ENCODE measurements at places on chromosomes 5 and 9.

- no peak for DNase-seq
Measured at GRCh38 chr9:109437286-109437685, 60.8 kb downstream of the PTPN3 start.

DNA sequence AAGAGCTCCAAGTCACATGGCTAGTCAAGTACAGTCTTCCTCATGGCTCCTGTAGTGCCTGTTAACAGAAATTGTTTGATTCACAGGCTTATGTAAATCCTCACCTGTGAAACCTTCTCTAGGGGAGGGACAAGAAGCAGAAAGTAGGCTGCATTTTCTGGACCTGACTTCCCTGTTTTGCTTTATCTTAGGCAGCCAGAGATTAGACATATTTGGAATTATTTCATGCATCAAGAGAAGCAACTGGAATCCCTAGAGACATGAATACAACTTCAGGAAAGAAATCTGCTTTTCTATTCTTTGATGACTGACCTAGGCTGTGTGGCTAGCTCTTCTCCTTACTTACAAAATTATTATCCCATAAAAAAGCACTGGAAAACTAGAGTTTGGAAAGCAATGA is 52.3 kb downstream of the CAST start:
- DNase-seq, result no peak

DNA sequence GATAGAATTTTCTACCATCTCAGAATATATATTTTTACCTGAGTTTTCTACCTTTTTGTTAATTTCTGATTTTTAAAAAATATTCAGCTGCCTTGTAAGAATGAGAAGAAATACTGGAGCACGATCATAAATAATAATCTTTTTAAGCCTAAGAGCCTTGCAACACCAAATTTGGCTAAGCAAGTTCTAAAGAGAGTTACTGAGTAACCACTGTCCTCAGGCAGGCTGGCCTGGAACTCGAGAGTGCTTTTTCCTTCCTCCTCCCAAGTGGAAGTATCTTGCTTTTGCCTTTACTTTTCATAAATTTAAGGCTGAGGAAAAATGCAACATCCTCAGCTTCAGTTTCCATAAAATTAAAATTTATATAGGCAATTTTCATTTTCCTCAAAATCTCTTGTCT is 21.0 kb downstream of the GLRX start:
- no peak for DNase-seq

- no peak for DNase-seq
Measured at GRCh38 chr5:5422819-5423515, 490 bp downstream of the ICE1 start.

DNA sequence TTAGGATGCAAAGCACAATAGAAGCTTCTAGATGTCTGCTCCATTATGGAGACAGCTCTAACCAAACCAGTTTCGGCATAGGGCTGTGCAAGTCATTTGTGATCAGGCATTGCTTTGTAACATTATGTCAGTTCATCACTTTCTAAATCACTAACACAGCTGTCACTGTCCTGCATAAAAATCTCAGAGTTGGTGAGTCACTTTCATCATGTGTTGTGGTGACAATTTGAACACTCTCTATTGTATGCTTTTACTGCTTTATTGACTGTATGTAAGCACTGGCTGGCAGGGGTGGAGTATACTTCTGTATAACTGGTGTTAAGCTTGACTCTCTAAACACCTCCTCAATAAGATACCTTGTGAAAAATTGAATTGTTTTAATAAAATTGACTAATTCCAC is 77.9 kb downstream of the SLCO4C1 start:
- no peak for DNase-seq

DNA sequence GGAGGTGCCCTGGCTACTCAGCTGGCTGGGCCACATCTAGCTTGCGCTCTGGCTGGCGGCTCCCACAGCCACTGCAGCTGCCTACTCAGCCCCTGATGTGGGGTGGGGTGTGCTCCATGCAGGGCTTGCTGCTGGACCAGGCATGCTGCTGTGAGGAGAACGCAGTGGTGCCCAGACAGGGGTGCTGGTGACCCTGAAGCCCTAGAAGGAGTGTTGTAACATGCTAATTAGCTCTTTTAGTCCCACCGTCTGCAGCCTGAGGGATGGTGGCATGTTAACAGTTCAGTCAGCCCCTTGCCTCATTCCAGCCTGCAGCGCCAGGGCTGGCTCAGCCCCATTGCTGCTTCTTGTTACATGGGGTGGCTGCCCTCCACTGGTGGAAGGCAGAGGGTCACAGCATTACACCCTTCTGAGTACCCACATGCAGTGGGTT is 642.3 kb downstream of the DMRTA1 start:
- DNase-seq, result no peak
